ENCODE measurements at places on chromosomes 16 and 17. TPM values are rescaled to one million over a fixed set of nuclear protein-coding genes. Genes with fewer than 3 reads are reported as not detected.

Gene TERB1
- total RNA-seq = 0.27 TPM

Gene MYH1
- not detected for total RNA-seq

Gene TPSB2
- 0.17 TPM for total RNA-seq

Gene CCL11
- not detected for total RNA-seq

Gene SULT1A1
- 51.9 TPM for total RNA-seq

Gene ABCA8
- total RNA-seq = not detected

Gene TRPV3
- total RNA-seq = not detected

Gene HP
- total RNA-seq = not detected

Gene CRHR1
- 1.2 TPM for total RNA-seq

Gene DNAH17
- 0.02 TPM for total RNA-seq

Gene EFCAB5
- total RNA-seq = not detected

Gene SETD6
- 17.7 TPM for total RNA-seq

Gene ARHGAP27
- total RNA-seq = 0.46 TPM

Gene HEATR9
- total RNA-seq = not detected

Gene TBC1D3E
- total RNA-seq = not detected

Gene ARSG
- total RNA-seq = 1.3 TPM

Gene ZG16B
- not detected for total RNA-seq

Gene SLC47A1
- 2.2 TPM for total RNA-seq

Gene RHBDF1
- 12.4 TPM for total RNA-seq

Gene OR2C1
- total RNA-seq = not detected

Gene AP2B1
- 57.2 TPM for total RNA-seq

Gene NLGN2
- 3.1 TPM for total RNA-seq

Gene RHBDL1
- total RNA-seq = 3.8 TPM

Gene KLHL10
- total RNA-seq = not detected

Gene FA2H
- not detected for total RNA-seq

Gene ELMO3
- total RNA-seq = 0.29 TPM

Gene PPP1R1B
- total RNA-seq = not detected

Gene ROGDI
- 17.1 TPM for total RNA-seq

Gene SP6
- total RNA-seq = 0.21 TPM

Gene GSG1L
- 0.41 TPM for total RNA-seq

Gene SYT17
- total RNA-seq = 3.2 TPM

Gene LLGL2
- 13.0 TPM for total RNA-seq

Gene KRTAP4-7
- not detected for total RNA-seq

Gene TBX6
- not detected for total RNA-seq

Gene PITPNM3
- total RNA-seq = 0.18 TPM

Gene RPRML
- 1.3 TPM for total RNA-seq

Gene TSPOAP1
- total RNA-seq = not detected

Gene GPR139
- not detected for total RNA-seq

Measured in H4 (cell line).